ENCODE measurements at places on chromosomes 7 and 10. TPM values are rescaled to one million over a fixed set of nuclear protein-coding genes. Genes with fewer than 3 reads are reported as not detected.
A peak's percentile ranks its signal among the peaks of the same experiment; 100 is the strongest.

OR13A1 gene
- not detected for total RNA-seq

DNA sequence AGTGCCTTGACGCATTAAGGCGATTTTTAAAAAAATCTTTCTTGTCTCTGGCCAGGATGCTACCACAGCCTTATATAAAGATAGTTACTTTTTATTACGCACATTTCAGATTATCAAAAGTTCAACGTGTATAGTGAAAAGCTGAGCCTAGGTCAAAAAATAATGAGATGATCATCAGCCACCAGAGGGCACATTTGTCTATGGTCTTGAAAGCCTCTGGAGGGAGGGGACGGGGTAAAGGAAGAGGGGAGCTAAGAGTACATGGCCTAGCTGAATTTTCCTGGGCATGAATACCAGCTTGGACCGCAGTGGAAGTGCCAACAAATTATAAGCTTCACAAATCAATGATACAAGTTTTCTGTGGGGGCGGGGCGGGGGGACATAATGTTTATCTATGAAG, 285.9 kb upstream of the SMIM30 start:
- DNase-seq: no peak

GRCh38 chr7:75931680-75932079, 16.7 kb downstream of the POR start:
- no peak for DNase-seq

GRCh38 chr10:32943395-32943794, 14.6 kb downstream of the ITGB1 start:
- no peak for DNase-seq

DNA sequence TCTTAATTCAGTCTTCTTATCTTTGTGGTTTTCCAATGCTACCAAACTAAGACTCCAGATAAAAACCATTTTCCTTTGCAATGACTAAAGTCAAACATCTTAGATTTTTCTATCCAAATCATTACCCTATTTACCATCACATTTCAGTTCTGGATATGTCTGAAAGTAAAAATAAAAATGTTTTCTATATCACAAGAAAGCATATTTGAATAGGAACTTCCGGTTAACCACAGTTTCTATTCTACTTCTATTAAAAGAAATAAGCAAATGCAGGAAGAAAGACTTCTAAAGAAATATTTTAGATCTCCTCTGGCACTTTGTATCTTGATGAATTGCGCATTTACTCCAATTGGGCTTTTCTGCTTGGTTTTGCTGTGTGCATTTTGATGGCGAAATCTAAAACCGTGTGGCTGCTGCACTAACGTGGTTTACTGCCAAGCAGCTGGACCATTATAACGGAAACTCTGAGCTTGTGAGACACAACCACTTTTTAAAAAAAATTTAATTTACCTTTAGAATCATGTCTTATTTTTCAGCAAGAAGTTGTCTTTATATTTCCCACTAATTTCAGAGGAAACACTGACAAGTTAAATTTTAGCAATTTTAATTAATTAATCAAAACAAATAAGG, 146.1 kb downstream of the VPS50 start:
- DNase-seq: no peak

NUTM2D gene
- total RNA-seq: 0.77 TPM

GRCh38 chr10:3829156-3830050, 44.4 kb upstream of the KLF6 start:
- no peak for DNase-seq

DNA sequence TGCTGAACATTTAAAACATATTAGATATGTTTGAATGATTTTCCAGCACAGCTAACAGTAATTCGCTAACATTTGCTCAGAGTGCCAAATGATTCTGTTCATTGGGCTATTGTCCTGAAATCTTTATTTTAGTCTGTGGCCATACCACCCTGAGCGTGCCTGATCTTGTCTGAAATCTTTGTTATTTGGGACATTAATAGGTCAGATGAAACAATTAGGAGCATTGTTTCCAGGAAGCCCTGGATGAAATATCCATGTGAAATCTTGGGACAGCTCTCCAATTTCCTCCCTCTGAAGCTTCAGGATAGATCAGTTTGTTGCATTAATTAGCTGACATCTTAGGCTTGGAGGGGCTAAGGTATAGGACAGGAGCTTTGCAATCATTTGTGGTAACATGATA, 512.0 kb downstream of the KIF20B start:
- DNase-seq: no peak

DNA sequence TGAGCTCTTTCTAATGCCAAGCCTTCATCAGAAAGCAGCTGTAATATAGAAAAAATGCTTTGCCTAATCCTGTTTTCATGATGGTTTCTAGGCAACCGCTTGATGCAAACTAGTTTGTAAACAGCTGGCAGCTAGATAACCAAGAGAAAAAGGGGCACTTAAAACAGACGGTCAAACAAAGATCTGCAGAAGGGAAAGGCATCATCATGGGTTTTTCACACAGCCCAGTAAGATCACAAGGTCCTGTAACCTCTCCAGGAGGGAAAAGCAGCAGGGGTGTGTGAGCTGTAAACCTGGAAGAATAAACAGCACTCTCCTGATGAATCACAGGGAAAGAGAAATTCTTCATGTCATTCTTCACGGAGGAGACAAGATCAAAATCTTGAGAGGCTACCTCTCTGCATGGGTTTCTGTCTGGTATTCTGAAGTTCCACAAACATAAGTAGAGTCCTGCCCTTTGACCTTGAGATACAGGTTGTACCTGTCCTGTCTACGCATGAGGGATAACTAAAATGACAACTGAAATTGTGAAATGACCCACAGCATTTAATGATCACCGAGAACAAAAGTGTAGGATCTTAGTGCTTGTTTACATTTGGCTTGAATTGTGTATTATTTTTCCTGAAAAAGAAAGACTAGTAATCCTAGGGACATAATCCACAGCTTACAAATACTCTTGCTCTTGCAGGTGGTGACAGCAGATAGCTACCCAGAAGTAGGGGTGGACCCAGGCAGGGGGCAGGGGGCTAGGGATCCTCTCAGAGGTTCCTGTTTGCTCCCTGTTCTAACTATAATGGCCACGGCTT, 48.0 kb downstream of the CREB3L2 start:
- peak; percentile 24 for DNase-seq

LAMB1 gene
- 463 TPM for total RNA-seq

All from dermis microvascular lymphatic vessel endothelial cell (primary cell).